ENCODE measurements at places on chromosomes 6 and 20.

DNA sequence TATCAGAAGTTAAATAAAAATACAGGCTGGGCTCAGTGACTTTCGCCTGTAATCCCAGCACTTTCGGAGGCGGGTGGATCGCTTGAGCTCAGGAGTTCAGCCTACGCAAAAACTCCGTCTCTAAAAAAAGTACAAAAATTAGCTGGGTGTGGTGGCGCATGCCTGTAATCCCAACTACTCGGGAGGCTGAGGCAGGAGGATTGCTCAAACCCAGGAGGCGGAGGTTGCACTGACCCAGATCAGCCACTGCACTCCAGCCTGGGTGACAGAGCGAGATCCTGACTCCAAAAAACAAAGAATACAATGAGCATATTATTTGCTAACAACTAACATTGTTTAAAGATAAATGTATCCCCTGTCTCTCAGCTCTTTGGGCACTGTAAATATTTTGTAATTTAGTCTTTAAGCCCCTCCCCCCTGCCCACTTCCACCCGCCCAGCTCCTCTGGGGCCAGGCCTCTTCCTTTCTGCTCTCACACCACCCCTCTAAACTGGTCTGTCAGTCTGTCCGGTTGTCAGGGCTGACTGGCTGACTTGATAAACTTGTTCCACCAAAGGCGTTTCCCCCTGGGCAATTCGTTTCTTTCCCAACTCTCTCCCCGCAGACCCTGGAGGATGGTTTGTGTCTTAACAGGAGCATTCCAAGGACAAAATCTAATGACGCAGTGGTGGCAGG is 62.4 kb upstream of the QKI start:
- no peak for DNase-seq

DNA sequence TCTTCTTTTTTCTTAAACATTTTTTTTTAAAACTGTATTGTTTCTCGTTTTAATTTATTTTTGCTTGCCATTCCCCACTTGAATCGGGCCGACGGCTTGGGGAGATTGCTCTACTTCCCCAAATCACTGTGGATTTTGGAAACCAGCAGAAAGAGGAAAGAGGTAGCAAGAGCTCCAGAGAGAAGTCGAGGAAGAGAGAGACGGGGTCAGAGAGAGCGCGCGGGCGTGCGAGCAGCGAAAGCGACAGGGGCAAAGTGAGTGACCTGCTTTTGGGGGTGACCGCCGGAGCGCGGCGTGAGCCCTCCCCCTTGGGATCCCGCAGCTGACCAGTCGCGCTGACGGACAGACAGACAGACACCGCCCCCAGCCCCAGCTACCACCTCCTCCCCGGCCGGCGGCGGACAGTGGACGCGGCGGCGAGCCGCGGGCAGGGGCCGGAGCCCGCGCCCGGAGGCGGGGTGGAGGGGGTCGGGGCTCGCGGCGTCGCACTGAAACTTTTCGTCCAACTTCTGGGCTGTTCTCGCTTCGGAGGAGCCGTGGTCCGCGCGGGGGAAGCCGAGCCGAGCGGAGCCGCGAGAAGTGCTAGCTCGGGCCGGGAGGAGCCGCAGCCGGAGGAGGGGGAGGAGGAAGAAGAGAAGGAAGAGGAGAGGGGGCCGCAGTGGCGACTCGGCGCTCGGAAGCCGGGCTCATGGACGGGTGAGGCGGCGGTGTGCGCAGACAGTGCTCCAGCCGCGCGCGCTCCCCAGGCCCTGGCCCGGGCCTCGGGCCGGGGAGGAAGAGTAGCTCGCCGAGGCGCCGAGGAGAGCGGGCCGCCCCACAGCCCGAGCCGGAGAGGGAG is 580 bp downstream of the VEGFA start:
- peak; percentile 68 for DNase-seq

GRCh38 chr6:61868507-61869080 is 417.4 kb downstream of the KHDRBS2 start:
- DNase-seq: no peak

DNA sequence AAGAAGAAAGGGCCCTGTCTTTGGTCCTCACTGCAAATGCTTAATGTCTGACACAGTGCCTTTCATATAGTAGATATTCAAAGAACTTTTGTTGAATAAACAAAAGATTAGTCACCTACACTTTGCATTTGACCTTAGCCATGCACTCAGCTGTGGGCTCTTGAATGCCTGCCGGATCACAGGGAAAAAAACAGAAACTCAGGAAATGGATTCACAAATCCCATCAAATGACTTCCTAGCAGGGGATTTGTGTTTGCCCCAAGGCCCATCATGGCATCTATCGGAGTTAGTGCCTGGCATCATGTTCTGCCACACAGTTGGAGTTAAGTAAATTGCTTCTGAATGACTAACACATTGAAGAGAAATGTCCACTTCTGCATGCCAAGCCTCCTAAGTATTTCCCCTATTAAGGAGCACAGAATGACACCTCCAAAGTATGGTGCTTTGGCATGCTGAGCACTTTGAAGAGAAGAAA is 72.3 kb upstream of the DST start:
- no peak for DNase-seq

GRCh38 chr6:47376930-47377329 is 67.2 kb upstream of the TNFRSF21 start:
- DNase-seq: no peak
